ENCODE measurements at places on chromosomes 4 and X. TPM values are rescaled to one million over a fixed set of nuclear protein-coding genes. Genes with fewer than 3 reads are reported as not detected.
A peak's percentile ranks its signal among the peaks of the same experiment; 100 is the strongest.

- DNase-seq: no peak
These were observed 21.6 kb downstream of the JAKMIP1 start for GRCh38 chr4:6178757-6179156.

DNA sequence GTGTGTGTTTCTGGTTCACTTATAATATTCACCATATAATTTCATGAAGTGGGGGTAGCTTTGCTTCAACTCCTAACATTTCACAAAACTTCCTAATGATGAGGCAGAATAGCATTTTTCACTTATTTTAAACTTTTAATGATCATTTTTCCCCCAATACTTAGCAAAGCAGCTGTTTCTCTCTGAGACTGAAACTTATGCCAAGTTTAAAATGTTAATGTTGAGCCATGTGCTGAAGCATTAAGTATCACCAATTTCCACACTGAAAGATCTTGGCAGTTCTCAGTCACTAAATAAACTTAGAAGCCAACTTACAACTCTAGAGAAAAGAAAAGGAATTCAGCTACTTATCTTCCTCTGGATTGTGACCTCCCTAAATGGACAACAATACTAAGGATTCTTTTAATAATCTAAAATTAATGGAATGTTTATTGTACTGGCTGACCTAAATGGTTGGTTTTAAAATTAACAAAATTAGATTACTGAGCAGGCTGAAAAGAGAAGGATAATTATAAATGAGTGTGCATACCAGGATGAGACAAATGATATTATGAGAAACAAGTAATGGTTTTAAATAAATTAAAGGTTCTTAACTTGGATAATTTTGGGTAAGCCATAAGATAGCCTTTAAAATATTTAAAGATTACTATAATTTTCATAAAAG, 1429.4 kb upstream of the ADGRL3 start:
- no peak for DNase-seq

DNA sequence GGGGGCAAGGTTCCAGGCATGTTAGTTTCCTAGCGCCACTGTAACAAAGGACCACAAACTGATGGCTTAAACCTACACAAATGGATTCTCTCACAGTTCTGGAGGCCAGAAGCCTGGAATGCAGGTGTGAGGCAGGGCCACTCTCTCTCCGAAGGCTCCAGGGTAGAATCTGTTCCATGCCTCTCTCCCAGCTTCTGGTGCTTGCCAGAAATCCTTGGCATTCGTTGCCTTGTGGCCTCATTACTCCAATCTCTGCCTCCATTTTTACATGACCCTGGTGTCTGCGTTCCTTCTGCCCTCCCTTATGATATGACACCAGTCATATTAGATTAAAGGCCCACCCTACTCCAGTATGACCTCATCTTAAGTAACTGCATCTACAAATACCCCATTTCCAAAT, 39.6 kb downstream of the CLDN34 start:
- DNase-seq: no peak

DNA sequence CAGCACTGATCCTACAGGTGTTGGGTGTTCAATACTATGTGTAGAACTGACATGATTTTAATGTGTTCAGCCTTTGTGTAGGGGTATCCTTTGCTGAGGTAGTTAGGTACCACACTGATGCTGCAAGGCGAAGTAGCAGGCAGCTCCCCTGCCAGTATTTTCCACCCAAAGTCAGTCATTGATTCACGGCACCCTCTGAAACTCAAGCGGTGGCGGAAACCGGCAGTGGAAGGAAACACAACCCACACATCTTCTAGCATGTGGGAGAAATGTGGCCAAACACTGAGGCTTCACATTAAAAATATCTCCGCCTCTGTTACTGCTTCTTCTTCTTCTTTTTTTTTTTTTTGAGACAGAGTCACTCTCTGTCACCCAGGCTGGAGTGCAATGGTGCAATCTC, 126.3 kb downstream of the AASDH start:
- DNase-seq: no peak

DNA sequence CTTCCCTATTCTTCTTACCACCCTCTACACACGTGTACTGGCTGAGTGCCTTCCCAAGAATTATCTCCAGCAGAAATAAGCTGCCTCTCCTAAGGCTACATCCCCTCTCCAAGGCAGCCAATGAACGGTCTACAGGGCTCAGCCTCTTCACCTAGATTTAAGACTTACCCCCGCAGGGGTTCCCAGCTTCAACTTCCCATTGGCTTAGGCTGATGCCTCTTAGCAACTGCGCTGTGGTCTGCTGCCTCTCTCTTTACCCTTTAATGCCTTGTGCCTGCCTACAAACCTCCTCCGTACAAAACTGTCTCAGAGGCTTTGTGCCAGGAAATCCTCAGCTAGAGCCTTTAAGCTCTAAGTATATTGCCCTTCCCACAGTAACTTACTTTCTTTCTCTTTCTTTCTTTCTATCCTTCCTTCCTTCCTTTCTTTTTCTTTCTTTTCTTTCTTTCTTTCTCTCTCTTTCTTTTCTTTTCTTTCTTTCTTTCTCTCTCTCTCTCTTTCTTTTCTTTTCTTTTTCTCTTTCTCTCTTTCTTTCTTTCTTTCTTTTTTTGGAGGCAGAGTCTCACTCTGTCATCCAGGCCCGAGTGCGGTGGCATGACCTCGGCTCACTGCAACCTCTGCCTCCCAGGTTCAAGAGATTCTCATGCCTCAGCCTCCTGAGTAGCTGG, 15.1 kb upstream of the PIGA start:
- no peak for DNase-seq

DNA sequence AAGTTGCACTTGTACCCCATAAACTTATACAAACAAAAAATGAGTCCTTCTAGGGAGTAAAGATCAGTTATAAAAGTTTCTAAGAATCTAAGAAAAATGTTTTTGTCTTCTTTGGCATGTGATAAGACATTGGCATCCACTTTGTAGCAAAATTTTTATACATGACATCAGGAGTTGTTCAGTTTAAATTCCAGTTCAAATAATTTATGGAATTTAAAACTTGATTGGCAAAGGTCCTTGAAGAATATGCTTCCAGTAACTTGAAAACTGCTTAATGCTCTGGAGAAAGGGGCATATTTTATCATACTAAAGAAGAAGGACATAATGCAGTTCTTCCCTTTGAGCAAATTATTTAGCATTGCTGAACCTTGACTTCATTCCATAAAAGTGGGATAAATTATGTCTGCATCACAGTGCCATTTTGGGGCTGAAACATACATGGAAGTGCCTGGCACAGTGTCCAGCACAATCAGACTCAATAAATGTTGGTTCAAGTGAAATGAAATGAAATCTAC, 163.3 kb upstream of the IL15 start:
- DNase-seq: no peak

- DNase-seq: no peak
These were observed 59.0 kb downstream of the RNF150 start for GRCh38 chr4:141074098-141074878.

- no peak for DNase-seq
These were observed at the start of gene AGTR2 for GRCh38 chrX:116170511-116170910. TSS of gene AGTR2 (plus strand) at chrX:116170744. CDS start at chrX:116172281, 1,537 bp downstream.

- DNase-seq: no peak
These were observed 1.4 kb downstream of the SPATA4 start for GRCh38 chr4:176193938-176194337.

- no peak for DNase-seq
These were observed 197.2 kb downstream of the BANK1 start for GRCh38 chr4:101987623-101988243.

DNA sequence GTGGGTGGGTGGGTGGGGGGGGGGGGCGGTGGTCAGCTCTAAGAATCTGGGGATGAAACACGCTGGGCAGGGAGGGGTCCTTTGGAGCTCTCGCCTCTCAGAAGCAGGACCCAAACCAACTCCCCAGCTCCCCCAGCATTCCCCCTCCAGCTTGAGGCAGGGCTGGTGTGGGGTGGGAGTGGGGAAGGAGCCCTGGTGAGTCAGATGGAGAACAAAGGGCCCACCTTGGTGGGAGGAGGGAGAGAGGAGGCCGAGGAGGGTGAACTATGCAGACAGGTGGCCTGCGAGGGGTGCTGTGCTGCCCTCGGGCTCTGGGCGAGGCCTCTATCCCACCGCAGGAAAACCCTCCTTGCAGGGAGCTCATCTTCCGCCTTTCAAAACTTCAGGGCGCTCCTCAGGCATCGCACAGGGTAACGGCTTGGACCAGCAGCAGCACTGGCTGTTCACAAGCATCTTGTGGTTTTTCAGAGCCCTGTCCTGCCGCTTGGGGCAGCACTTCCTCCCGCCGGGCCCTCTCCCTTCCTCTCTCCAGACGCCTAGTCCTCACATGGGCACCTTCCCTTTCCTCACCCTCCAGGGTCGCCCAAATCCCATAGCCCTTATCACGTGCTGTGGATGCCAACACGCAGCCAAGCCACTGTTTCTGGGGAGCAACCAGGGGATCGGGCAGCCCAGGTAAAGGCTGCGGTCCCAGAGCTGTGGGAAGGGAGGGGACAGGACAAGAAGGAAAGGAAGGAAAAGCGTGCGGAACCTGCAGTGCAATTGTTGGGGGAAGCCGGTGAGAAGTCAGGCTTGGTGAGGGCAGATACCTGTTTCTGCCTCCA, 34.0 kb upstream of the GRPEL1 start:
- DNase-seq: peak; percentile 80

GRCh38 chrX:12411831-12412230, 273.6 kb downstream of the FRMPD4 start:
- no peak for DNase-seq

DNA sequence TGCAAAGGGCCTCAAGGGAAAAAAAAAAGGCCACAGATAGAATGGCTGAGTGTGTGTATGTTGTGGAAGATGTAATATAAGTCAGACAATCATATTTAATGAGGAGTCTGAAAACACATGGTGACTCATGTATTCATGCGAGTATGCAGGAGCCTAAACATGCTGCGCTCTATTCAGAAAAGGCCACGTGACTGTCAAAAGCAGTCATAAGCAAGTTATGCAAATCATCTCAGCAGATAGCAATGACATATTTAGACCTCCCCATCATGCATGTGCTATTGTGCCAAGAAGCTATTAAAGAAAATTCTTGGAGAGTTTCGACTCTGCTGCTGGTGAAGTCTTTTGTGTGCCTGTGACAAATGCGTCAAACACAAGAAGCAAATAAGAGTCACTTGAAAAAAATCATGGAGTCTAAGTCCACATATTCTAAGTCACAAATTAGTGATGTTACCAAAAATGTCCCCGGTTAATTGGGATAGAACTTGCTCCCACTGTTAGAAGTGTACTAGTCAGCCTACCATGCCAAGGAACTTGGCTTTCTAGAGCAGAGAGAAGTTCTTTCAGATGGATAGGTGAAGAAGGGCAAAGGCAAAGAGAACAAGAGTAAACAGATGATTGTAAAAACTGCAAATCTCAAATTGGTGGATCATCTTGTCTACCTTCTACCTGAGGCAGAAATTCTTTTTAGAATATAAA, 5.0 kb downstream of the LNX1 start:
- DNase-seq: no peak

DNA sequence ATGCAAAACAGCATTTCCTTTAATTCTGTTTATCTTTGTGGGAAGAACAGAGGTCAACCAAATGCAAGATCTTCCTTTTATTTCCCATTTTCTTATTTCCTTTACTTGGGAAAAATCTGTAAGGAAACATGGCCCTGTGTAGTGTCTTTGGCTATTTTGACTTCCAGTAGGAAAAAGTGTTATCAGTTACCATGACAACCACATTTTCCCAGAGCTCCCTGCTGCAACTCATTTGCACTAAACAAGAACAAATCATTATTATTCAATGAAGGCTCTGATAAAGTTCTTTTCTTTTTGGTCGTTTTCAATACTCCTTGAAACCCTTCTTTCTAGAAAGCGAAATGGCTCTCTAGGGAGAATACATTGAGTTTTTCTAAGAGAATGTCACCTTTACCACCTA, 117.2 kb upstream of the DDX53 start:
- no peak for DNase-seq

GRCh38 chr4:52554612-52555355, 104.3 kb downstream of the USP46 start:
- DNase-seq: no peak

GRCh38 chr4:184316821-184317220, 99.1 kb upstream of the ENPP6 start:
- peak; percentile 2 for DNase-seq

GRCh38 chr4:38002451-38003071, 42.4 kb downstream of the PTTG2 start:
- DNase-seq: no peak

GRCh38 chr4:88592600-88593448, 544 bp downstream of the HERC3 start:
- DNase-seq: peak; percentile 89

- no peak for DNase-seq
These were observed 267.8 kb downstream of the BCOR start for GRCh38 chrX:39829965-39830364.

GRCh38 chr4:114383067-114383466, 215.5 kb upstream of the UGT8 start:
- DNase-seq: no peak

DNA sequence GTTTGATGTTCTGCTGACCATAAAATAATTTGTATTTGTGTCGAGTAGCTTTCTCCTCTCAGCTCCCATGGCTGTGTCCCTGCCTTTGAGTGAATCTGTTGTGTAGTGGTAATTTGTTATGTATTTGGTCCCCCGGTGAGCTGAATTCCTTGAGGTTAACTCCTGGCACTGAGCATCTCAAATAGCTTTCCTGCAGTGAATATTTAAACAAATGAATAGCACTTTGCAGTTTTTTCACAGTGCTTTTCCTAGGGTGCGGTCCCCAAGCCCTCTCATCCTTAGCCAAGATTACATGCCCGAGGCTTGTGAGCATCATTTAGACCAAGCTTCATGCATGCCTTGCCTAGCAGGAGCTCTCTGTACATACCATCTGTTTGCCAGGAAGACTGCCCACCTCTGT, 74.2 kb downstream of the CLDN34 start:
- no peak for DNase-seq

- DNase-seq: no peak
These were observed 41.8 kb downstream of the SULT1B1 start for GRCh38 chr4:69718396-69719271.

GRCh38 chr4:85116008-85116407, 149.5 kb upstream of the WDFY3 start:
- DNase-seq: no peak

DNA sequence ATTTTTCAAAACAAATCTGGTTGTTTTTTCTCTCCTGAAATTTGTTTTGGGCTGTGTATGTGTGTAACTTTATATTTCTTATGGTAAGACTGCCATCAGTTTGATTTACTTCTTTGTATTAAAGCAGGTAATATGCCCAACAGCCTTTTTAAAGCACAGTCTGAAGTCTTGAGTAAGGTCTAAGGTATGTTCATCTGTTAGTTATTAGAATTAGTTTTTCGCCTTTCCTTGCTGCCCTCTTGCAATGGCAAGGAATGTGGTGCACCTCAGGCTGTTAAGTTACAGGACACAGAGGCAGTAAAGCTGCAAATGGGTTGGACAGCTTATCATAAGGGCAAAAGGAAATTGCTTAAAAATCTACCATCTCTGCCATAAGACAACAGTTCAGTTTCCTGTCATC, 71.8 kb downstream of the METTL14 start:
- no peak for DNase-seq

Gene AGTR2
- 0.11 TPM for total RNA-seq

Gene AKAP4
- not detected for total RNA-seq

Gene DCX
- total RNA-seq: 0.11 TPM

Gene SPINK2
- total RNA-seq: not detected

Gene SLC10A4
- 0.35 TPM for total RNA-seq

Gene PNMA5
- not detected for total RNA-seq

Gene PDCL2
- not detected for total RNA-seq

Gene NPY2R
- total RNA-seq: 1.2 TPM

Gene MAGEB1
- total RNA-seq: not detected

Gene CT83
- total RNA-seq: not detected

Gene CSAG1
- not detected for total RNA-seq

Gene ZAR1
- not detected for total RNA-seq

Measured in colonic mucosa (tissue), 4 donors.